Glutamatergic neuron (in vitro differentiated cells): ENCODE measurements at places on chromosomes 11 and 22. TPM values are rescaled to one million over a fixed set of nuclear protein-coding genes. Genes with fewer than 3 reads are reported as not detected.

Gene POU2F3
- not detected for total RNA-seq

Gene UBTFL1
- total RNA-seq = not detected

Gene DEFB131B
- total RNA-seq = not detected

Gene SNX15
- total RNA-seq = 40.4 TPM

Gene FAM111B
- 6.4 TPM for total RNA-seq

Gene CBLIF
- total RNA-seq = not detected

Gene NRXN2
- total RNA-seq = 50.4 TPM

Gene SYT13
- total RNA-seq = 7.5 TPM

Gene C1QTNF5
- total RNA-seq = 0.32 TPM

Gene DEUP1
- not detected for total RNA-seq

Gene OR51E1
- total RNA-seq = not detected

Gene PRR5
- 17.5 TPM for total RNA-seq

Gene TBX1
- 2.4 TPM for total RNA-seq

Gene KRTAP5-1
- total RNA-seq = not detected

Gene POTEH
- total RNA-seq = not detected

Gene SHANK3
- total RNA-seq = 20.4 TPM

Gene SPINDOC
- 83.7 TPM for total RNA-seq

Gene FOLR2
- total RNA-seq = not detected

Gene CRYBA4
- total RNA-seq = not detected

Gene CDHR5
- total RNA-seq = not detected

Gene LINC01488
- total RNA-seq = not detected

Gene GUCY1A2
- 20.3 TPM for total RNA-seq

Gene CAVIN3
- 5.9 TPM for total RNA-seq

Gene OR51B2
- total RNA-seq = not detected

Gene PHETA2
- total RNA-seq = 0.88 TPM

Gene FAM168A
- 84.3 TPM for total RNA-seq

Gene NRIP3
- total RNA-seq = 2.7 TPM

Gene OTOG
- total RNA-seq = not detected

Gene TPST2
- 10.6 TPM for total RNA-seq

Gene SLC29A2
- total RNA-seq = 2.8 TPM
